ENCODE measurements at places on chromosomes 7 and 10. TPM values are rescaled to one million over a fixed set of nuclear protein-coding genes. Genes with fewer than 3 reads are reported as not detected.

- no peaks in the 10 kb centered on the region for H3K27me3 ChIP-seq
- DNase-seq, result no peak
- H3K36me3 ChIP-seq, result no peaks in the 10 kb centered on the region
- no peak overlapping the region for H3K27ac ChIP-seq
- H3K4me3 ChIP-seq, result no peak overlapping the region
Observed at GRCh38 chr10:118723466-118723865, 31.3 kb downstream of the CACUL1 start.

The FEZF1 gene
- not detected for total RNA-seq

DNA sequence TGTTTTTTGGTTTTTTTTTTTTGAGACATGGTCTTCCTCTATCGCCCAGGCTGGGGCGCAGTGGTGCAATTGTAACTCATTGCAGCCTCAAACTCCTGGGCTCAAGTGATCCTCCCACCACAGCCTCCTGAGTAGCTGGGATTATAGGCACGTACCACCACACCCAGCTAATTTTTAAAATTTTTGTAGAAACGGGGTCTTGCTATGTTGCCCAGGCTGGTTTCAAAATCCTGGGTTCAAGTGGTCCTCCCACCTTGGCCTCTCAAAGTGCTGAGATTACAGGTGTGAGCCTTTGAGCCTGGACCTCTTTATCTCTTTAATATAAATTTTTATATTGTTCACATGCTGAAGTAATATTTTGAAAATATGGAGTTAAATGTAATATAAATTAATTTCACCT, 28.2 kb upstream of the LBX1 start:
- no peak for DNase-seq
- no peak overlapping the region for H3K27ac ChIP-seq
- no peaks in the 10 kb centered on the region for H3K36me3 ChIP-seq
- no peak overlapping the region for H3K4me3 ChIP-seq
- H3K27me3 ChIP-seq, result peaks cover 3% of the 10 kb centered on the region
- H3K4me1 ChIP-seq, result no peaks in the 10 kb centered on the region

DNA sequence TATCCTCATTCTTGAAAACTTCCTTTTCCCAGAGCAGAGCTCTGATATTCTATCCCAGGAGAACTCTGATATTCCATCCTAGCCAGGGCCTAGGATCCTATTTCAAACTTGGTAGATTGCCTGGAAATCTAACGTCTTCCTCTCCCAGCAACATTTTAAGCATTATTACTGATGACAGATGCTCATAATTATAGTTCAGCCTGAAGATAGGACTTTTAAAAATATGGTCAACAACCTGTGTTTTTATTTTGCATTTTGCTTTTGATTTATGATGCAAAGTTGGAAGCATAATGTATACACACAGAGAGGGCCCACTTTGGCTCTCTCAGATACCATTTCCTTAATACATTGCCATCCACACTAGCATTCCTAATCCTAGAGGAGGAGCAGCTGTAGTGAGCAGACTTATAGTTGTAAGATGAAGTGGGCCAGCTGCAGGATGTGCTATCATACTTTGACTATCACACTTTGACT, 457.4 kb upstream of the TPK1 start:
- no peaks in the 10 kb centered on the region for H3K27me3 ChIP-seq
- H3K4me1 ChIP-seq, result no peaks in the 10 kb centered on the region
- no peaks in the 10 kb centered on the region for H3K36me3 ChIP-seq
- DNase-seq, result no peak

- H3K4me1 ChIP-seq, result peaks cover 26% of the 10 kb centered on the region
- no peak overlapping the region for H3K4me3 ChIP-seq
- DNase-seq, result no peak
- H3K27ac ChIP-seq, result no peak overlapping the region
Observed at GRCh38 chr7:33054261-33054964, 8.2 kb downstream of the NT5C3A start.

- no peaks in the 10 kb centered on the region for H3K36me3 ChIP-seq
- DNase-seq, result no peak
- H3K4me3 ChIP-seq, result peak overlapping the region; percentile 93
- peaks cover 7% of the 10 kb centered on the region for H3K4me1 ChIP-seq
- H3K27me3 ChIP-seq, result no peaks in the 10 kb centered on the region
Observed at GRCh38 chr10:5665373-5666007, 905 bp downstream of the ASB13 start.

DNA sequence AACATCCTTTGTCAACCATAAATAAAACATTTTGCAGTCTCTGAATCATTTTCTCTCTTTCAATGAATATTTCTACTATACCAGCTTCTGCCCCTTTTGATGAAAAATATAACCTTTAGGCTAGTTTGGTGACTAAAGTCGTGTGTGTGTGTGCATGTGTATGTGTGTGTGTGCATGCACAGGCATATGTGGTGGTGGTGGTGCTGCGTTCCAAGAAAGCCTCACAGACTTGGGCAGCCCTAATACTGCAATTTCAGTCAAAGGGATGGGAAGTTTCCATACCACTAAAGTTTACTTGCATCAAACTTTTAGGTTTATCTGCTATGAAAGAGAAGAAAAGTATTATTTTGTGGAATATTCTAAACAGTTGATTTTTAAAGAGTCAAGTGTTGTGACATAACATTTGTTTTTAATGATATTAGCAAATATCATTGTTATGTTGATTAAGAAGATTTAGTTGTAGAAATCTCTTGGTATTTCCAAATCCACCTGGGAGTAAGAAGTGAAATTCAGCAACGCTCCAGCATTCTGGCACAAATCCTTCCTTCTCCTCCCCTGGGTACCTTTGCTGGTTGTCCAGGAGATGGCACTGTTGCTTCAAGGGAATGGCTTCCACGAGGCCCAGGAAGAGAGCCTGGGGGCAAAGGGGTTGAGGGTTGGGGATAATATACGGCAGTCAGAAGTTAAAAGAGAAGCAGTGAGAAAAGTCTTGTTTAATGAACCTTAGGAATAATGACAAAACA, 41.5 kb downstream of the ASB4 start:
- H3K4me3 ChIP-seq, result no peak overlapping the region
- peaks cover 9% of the 10 kb centered on the region for H3K4me1 ChIP-seq
- H3K27me3 ChIP-seq, result no peaks in the 10 kb centered on the region
- no peak for DNase-seq
- H3K36me3 ChIP-seq, result no peaks in the 10 kb centered on the region
